ENCODE measurements at places on chromosomes 3 and 15.

GRCh38 chr3:190677001-190677400, 163.1 kb downstream of the IL1RAP start:
- DNase-seq, result no peak

GRCh38 chr3:122030381-122031122, 8.5 kb upstream of the ILDR1 start:
- DNase-seq, result no peak

- no peak for DNase-seq
These were observed 59.7 kb downstream of the SEMA3G start for GRCh38 chr3:52385157-52385556.

DNA sequence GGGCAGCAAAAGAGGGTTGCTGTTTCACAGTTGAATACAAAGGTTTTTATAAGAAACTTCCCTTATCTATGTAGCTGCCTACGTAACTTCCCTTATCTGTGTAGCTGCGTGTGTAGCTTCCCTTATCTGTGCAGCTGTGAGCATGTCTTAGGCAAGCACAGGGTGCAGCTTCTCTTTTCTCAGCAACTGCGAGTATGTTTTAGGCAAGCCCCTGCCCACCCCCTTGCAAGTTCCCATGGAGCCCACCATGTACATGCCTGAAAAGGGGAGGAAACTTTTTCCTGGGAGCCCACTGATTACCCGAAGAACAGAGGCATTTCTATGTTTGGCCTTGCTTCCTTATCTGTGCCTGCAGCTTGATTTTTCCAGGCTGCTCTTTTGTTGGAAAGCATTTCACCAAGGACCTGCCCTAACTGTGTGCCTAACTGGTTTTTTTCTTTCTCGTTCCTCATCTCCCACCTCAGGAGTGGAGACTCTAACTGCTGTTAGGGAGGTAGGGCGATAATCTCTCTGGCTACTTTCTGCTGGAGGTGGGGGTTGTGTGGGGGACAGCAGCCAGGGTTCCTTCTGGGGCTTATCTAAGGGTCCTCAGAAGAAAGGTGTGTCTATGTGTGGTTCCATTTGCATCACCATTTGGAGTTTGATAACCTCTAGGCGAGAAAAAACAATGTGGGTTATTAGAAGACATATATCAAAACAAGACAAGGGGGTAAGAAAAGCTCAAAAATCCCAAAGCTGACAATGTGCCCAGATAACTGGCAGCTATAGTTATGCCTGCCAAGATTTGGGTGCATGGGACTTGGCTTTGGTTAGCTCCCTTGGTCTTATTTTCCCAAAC, 26.0 kb downstream of the SORD start:
- no peak for DNase-seq

- DNase-seq, result no peak
These were observed 692.3 kb downstream of the ZPLD1 start for GRCh38 chr3:103127098-103127630.

DNA sequence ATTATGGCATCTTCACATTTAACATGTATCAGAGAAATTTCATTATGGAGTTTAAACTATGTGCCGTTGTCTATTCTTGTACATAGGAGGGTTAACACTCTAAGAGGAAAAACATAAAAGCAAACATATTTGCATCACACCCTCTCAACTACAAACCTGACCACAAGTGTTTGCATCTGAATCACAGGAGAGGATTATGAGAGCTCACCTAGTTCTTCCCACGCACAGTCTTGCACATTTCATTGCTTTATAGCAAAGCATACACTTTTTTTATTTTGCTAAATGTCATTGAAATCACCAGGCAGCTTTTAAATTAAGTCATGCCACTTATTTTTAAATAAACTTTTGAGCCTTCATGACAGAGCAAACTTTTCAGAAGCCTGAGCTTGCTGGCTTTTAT, 12.5 kb downstream of the TRAT1 start:
- DNase-seq, result peak; percentile 18

GRCh38 chr15:49122541-49123062, 32.8 kb downstream of the COPS2 start:
- no peak for DNase-seq

GRCh38 chr3:64242435-64242834, 17.2 kb upstream of the PRICKLE2 start:
- DNase-seq, result no peak

DNA sequence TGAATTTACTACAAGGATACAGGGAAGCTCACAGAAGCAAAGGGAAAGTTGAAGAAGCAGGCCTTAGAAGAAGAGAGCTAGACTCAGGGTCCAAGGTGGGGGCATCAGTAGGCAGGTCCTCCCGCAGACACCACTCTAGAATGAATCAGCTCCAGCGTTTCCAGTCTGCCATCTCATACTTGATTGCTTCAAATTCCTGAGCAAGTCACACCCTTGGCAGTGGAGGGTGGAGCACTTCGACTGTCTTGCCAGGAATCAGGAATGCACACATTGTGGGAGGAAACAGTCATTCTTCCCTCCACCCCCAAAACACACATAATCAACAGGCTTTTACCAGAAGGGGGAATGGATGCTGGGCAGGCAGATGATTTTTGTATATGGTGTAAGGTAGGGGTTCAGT, 78.5 kb downstream of the CHCHD6 start:
- DNase-seq, result no peak

GRCh38 chr15:74845208-74845568, 2.2 kb upstream of the ULK3 start:
- peak; percentile 62 for DNase-seq

DNA sequence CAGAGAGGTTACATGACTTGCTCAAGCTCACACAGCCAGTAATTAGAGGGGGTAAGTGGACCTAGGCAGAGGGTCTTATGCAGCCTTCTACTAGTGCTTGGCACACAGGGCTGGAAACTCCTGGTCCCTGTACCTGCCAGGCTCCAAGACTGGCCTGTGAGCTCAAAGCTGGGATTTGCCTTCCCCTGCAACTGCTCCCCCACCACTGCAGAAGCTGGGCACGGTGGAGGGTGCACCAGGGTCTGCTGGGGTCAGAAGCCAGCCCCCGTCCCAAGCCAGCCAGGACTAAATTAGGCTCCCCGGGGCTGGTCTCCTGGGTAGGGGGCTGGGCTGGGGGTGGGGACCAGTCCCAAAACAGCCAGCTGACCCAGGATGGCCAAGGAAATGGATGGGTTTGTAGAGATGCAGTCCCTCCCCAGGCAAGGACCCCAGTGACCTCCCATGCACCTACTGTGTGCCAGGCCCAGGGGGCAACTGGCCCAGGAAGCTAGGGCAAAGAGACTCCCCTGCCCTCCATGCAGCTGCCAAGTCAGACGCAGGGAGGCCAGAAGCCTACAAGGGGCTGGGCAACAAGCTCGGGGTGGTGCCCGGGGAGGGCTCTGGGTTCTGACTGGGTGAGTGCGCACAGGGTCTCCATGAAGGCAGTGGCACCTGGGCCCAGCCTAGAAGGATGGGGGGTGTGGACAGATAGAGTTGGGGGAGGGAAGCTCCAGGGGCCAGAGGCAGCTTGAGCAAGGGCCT, 51.8 kb upstream of the LINGO1 start:
- DNase-seq, result no peak

GRCh38 chr3:74434406-74434805, 180.1 kb downstream of the CNTN3 start:
- no peak for DNase-seq

DNA sequence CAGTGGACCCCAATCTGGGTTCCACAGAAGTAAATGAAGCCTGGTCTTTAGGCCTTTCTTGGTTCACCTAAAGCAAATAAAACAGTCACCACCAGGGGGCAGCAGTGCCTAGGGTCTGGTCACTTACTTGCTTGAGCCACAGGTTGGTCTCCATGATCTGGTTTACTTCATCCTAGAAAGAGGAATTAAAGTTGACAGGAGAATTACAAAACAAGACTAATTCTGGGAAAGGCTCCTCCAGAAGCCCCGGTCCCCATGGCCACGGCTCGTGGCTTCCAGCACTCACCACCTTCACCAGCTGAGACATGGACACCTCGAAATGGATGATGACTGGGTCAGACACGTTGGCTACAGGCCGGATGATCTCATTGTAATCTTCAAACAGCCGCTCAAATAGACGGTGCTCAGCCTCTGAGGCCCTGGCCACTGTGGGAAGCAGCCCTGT, 2.3 kb downstream of the CHRNA3 start:
- peak; percentile 77 for DNase-seq

DNA sequence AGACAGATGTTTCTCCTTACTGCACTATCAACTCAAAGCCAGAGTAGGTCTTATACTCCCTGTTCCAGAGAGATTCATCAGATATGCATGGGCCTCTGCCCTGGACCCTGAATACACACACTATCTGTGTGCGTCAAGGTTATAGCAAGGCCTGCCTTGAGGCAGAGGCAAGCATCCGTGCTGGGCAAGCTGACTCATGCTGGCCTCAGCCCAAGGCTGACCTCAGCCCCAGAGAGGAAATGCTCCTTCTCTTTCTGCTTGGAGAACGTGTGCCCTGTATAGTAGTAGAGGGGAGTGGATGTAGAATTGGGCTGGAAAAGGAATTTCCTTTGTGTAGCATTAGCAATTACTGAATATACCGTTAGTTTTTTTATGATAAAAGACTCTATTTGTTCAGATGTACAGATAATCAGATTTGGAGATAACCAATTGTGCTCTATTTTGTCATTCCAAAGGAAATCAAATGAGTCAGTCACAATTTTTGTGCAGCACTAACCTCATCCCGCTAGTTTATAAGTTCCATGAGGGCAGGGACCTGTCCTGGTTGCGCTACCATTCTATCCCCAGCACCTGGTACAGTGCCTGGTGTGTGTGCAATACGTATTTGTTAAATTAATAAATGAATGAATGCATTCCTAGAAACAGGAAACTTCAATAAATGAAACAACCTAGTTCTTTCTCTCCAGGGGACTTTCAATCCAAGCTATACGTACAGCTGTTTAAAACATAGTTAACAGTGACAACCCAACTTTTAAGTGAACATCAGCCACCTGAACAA, 13.3 kb upstream of the PAQR9 start:
- DNase-seq, result no peak

DNA sequence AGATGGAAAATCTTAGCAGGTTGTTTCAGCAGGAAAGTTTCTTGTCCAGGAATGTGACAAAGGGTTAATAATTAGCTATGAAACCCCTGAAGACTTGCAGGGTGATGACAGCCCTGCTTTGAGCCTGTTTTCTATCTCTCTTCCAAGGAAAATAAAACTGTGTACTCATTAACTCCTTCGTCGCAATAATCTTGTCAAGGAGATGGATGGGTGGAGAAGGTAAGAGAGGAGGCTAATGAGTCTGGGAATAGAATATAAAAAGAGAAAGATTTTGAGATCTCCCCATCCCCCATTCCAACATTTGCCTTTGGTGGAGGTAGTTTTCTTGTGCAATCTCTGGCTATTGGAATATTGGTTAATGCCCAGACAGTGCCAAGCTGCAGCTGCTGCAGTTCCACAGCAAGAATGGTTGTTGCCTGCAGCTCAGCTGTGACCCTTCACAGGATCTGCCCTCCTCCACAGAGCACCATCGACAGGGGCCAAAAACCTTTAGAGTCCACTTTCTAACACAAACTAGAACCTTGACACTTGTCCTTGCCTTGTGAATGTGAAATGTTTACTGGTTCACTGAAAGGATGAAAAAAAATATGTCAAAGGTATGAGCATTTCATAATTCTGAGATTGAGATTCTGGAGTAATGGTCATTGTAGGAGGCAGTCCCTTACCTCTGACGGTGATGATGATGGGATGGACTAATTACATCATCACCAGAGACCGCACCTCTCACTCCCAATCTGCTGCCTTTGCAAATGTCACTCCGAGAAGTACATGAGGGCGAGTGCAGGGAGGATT, 4.2 kb upstream of the LRIG1 start:
- no peak for DNase-seq

DNA sequence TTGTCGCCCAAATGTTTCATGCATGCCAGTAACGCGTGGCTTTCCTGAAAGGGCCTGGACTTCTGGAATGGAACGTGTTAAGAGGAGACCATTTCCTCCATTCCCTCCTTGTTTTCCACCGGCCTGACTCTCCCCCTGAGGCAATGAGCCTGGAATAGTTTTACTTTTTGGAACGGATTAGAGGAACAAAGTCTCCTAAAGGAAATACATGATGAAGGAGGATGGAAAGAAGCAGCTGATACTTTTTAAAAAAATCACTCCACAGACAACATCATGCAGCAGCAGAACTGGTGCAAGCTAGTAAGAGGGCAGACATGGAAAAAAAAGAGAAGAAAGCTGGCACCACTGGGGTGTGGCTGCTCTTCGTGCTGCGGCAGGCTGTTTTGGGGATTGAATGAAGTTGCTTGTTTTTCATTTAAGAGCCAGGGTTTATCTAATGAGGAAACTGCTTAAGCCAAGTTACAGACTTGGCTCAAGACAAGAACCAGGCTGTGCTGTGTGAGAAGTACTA, 3.6 kb upstream of the KBTBD12 start:
- no peak for DNase-seq

DNA sequence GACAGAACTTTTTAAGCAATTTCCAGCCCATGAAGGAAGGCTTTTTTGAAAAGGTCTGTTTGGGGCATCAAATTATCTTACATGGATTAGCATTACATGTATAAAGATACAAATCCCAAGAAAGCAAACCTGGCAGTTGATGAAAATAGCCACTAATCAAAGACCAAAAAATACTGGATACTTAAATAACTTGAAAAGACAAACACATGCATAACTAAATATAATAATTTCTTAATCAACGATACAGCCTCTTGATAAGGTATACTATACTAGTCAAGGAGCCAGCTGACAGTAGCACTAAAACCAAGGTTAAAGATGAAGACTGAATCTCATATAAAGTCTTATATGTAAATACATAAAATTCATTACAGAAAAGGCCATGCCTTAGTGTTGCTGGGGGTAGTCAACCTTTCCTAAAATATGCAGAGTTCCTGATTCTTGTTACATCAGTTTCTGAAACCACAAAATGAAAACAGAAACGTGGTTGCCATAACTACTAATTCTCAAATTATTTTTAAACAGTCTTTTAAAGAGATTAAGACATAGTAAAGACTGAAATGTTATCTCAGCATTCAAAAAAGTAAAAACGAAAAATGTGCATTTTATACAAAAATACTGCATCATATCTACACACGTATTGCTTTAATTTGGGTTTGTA, 2.0 kb downstream of the ANKRD28 start:
- DNase-seq, result no peak

- DNase-seq, result no peak
These were observed 293.5 kb downstream of the KBTBD8 start for GRCh38 chr3:67291287-67292252.

DNA sequence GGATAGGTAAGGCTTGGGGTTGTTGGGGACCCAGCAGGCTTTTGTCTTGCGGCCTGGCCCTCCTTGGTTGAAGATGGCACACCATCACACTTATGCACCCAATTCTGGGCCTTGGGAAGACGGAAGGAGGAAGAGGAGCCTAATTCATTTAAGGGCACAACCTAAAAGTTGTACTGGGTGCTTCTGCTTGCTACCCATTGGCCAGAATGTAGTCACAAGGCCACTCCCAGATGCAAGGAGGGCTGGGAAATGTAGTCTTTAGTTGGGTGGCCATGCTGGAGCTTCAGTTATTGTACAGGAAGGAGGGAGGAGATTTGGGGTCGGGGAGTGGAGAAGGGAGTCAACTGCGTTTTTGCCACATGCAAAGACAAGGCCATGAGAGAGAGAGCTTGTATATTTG, 109.2 kb downstream of the TMEM266 start:
- no peak for DNase-seq

All from activated naive CD4-positive, alpha-beta T cell treated with anti-CD3 and anti-CD28 coated beads, Interleukin-2, amount 50 U/mL, for 16 hours (primary cell).